ENCODE measurements at places on chromosomes 1 and 21.

DNA sequence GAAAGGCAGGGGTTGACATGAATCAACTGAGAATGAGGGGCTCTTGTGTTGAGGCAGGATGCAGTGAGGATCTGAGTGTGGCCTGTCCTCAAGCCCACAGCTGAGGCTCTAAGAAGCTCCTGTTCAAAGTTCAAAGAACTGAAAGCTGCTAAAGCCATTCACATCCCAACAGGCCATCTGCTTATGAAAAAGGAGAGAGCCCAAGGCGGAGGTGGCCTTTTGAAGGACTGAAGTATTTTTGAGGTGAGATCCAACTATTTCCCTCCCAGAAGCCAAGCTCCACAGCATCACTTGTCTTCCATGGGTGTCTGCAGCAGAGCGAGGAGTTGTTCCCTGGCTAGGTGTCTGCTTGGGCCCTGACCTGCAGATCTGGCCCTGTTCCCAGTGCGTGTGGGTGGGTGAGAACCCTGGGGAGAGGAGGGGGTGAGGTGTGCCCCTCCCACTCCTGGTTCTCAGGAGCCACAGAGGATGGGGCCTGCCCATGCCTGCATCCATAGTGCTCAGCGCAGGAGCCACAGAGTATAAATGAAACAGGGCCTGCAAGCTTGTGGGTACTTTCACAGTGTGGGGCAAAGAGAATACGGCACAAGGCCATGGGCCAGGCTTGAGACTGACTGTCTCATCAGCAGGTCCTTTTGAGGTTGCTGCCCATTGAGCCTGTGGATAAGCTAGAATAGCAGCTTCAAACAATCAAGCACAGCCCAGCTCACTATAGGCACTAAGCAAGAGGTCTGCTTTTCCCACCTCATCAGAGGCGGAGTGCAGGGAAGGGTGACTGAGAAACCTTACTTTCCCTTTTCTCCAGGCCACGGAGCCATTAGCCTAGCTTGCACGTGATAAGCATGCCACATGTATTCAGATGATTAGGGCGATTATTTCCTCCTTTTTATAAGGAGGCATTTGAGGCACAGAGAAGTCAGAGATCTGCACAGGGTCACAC, 15.7 kb downstream of the REG4 start:
- no peak for DNase-seq

DNA sequence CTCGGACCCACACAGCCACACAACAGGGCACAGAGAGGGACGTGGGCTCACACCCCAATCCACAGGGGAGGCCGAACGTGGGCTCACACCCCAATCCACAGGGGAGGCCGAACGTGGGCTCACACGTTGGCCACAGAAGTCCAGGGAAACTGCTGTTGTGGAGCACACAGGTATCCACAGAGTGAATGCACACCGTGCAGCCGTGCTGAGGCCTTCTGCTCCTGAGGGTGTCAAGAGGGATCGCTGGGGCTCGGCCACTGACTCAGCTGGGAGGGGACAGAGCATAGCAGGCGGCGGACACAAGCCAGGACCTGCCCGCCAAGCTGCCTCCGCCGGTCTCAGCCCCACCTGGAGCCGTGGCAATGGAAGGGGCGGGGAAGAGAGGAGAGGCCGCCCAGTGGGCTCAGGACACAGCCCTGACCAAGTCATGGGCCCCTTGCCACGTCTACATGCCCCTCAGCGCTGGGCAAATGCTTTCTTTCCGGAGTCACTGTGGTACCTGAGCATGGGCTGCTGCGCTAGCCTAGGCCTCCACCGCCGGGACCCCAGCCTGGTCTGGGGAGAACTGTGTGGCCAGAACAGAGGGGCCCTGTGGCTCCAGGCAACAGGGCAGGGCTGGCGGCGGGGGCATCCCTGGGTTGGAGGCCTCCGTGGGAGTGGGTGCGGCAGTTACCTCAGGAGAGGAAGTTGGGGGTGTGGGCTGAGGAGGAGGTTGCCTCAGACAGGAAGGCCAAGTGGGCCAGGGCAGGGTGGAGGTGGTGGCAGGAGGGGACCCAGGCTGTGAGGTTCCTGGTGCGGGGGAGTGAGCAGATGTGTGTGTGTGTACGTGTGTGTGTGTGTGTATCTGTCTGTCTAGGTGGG, 1.2 kb downstream of the SYTL1 start:
- peak; percentile 56 for DNase-seq

GRCh38 chr1:185074307-185074706, 28.9 kb downstream of the RNF2 start:
- no peak for DNase-seq

DNA sequence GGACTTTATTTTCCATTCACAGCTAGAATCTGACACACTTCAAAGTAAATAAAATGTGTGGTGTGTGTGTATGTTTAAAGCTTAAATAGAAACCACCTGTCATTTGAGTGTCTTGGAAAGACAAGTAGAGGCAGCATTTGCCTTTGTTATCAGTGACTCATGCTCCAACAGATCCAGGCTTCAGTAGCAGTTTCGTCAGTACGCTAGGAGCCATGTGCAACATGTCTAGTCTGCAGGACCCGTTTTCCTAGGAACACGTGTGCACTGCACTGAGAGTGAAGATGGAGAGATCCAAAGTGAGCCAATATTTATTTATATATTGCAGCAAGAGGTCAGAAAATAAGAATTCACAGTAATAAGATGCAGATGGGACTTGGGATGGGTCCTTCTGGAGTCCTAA, 41.8 kb downstream of the SGIP1 start:
- DNase-seq, result no peak

DNA sequence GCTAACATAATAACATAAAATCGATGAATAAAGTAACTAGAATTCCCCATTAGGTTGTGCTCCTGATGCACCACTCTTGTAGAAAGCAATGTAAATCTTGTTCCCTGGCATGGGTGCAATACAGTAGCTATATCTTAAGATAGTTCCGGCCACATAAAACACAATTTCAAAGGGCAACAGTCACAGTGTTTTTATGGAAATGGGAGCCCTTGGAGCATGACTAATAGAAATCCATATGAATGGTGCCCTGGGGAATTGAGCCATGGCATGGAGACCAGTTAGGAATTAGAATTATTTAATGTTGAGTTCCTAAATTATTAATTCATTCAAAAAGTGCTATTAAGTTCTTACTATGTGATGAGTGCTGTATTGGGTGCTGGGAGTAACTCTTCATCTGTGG, 118.7 kb downstream of the KCNK2 start:
- DNase-seq, result no peak

DNA sequence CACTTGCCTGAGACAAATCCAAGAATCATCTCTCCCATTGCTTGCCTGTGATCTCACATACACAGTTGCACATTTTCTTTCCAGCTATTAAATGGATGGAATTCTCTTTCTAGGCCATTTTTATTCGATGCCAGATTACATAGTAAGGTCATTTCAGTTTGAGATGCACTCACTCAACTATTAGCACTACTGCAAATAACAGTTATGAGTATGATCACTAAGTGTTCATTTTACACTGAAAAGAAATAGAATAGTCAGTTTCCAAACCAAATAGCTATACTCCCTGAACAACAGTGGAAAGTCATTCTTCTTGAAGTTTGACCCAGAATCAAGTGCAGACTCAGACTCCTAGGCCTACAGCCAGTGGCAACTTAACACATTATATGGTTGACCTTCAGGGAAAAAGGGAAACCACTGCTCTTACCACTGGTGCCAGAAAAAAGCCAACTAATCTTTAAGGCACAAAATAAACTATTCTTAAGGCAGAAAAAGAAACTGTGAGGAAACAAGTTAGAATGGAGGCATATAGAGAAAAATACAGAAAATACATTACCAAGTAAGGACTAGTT, 31.5 kb downstream of the WNT2B start:
- no peak for DNase-seq

GRCh38 chr21:41374867-41375533, 13.2 kb downstream of the MX2 start:
- no peak for DNase-seq

GRCh38 chr1:5722635-5723164, 269.5 kb downstream of the NPHP4 start:
- DNase-seq, result no peak

DNA sequence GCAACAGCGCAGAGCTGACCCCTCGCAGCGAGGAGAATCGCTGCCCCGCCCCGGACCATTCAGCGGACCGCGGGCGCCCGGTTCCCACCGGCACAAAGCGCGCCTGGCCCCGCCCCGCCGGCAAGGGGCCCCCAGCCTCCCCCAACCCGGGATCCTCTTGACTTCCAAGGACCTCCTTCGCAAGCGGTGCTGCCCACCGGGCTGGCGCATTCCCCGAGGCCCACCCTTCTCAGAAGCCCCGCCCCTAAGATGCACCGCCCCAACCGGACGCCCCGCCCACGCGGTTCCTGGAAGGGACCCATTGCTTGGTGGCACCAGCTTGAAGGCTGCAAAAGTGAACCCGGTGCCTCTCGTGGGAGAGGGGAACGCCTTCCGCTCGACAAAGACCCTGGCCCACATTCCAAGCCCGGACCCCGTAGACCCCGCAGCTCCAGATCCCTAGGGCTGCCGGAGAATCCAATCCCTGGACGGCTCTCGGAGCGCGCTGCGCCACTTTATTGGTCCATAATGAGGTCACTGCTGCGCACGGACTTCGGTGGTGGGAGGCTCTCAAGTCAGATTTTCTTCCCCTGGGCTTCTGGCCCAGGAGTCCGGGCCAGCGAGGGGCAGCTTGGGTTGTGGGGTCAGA, 2.0 kb downstream of the HES3 start:
- DNase-seq, result no peak

- peak; percentile 78 for DNase-seq
Observed at GRCh38 chr1:109640285-109640865, 15.5 kb upstream of the GSTM4 start.

DNA sequence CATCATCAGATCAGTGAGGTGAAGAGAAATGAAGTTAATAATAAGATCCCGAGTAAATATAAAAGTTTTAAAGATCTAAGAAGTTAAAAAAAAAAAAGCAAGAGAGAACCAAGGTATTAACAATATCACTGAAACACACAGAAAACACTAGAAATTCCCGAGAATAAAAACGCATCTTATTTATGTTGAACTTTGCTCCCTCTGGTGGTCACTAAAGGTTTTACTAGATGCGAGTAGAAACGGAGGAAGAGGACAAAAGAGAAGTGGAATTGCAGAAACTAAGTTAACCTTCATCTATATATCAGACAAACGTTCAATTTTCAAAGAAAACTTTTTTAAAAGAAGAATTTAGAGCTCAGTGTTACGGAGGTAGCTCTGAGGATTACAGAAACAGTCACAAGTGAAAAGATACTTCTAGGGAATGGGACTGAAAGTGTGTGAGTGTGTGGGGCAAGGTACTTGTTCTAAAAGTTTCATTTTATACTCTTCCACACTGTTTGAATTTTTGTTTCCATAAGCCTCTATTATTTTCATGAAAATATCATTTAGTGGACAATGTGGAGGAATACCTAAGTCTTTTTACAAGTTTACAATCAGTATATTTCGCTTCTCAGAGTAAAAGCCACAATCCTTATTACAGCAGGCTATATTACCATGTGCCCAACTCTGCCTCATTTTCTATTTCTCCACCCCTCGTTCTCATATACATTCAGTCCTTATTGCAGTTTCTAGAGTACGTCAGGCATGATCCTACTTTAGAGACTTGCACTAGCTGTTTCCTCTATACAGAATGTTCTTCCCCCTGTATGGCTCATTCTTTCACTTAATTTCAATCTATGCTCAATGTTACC, 19.7 kb downstream of the ACBD6 start:
- DNase-seq, result no peak

GRCh38 chr1:115190540-115191170, 101.4 kb upstream of the TSPAN2 start:
- no peak for DNase-seq

- no peak for DNase-seq
Observed at GRCh38 chr1:187999973-188000372, 1171.2 kb downstream of the PLA2G4A start.

DNA sequence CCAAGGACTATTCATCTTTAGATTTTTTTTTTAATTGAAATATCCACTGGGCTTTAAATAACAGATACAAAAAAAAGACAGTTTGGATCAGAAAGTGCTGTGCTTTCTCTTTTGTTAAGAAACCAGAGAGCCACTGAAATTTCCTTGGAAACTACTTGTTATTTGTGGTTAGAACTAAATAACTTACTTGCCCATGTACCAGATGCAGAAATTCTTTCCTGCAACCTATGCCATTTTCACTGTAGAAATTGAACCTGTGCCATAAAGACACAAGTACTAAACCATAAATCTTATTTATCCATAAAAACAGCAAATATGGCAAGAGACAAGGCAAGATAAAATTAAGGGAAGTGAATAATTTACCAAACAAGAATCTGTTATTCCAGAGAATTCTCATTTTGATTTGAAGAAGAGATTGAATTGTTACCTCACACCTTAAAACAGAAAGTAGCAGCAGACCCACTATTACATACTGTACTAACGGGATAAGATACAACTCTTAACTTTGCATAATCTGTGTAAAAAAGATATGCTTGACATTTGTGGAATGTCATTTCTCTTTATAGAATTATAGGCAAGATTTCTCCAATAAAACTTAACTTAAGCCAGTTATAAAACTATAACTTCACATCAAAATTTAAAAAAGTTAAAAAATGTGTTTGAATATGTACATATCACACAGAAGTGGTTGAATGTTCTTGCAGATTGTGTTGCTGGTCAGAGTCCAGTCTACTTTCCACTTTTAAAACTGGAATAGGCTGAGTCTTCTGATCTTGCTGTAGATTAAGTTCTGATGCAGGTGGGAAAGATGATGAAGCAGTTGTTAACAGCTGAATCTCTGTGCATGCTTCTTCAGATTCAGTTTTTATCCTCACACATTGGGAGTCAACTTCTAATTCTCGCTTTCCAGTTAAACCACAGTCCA, 6.3 kb upstream of the PHTF1 start:
- no peak for DNase-seq

DNA sequence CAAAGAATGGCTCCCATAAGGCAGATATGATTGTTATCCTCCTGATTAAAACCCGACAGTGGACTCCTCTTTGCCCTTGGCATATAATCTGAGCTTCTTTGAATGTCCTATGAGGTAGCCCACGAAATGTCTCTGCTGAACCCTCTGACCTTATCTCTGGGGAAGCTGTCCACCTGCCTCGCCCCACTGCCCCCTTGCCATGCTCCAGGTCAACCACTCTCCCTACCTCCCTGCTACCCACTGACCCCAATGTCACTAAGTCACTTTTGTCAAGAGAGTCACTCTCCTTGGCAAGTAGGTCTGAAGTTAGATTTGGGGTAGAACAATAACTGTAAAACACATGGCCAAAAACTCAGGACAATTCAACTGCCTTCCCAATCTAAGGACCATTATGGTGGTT, 54.5 kb downstream of the UTP25 start:
- no peak for DNase-seq

DNA sequence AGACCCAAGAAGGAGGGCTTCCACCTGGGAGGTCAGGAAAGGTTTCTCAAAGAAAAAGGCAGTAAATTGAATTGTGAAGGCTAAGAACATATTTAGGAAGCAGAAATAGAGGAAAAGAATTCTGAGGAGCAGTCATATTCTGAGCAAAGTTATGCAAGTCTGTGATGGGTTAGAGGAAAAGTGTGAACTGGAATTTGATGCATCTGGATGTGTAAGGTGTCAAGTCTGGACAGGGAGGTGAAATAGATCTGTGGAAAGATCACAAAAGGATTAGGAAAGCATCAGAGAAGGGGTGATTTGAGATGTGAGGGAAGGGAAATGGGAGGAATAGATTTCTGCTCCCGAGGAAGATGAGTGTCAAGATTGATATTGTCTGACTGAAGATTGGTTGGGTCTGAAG, 18.1 kb upstream of the PRDM2 start:
- no peak for DNase-seq

GRCh38 chr1:83998498-83999315, at the start of gene TTLL7:
TSS of gene TTLL7 (minus strand) at chr1:83999132. CDS start at chr1:83952211, 46,921 bp downstream.
- DNase-seq, result peak; percentile 20

GRCh38 chr1:118828038-118828437, 160.1 kb downstream of the TBX15 start:
- no peak for DNase-seq

- DNase-seq, result no peak
Observed at GRCh38 chr1:245397771-245398170, 243.0 kb downstream of the KIF26B start.
